ENCODE measurements at places on chromosomes 11 and 22. TPM values are rescaled to one million over a fixed set of nuclear protein-coding genes. Genes with fewer than 3 reads are reported as not detected.

TMEM191C gene
- total RNA-seq, result 0.23 TPM

LMNTD2 gene
- total RNA-seq, result 0.60 TPM

TRPC6 gene
- 0.82 TPM for total RNA-seq

KCNQ1 gene
- not detected for total RNA-seq

OR10G8 gene
- not detected for total RNA-seq

FOLH1 gene
- total RNA-seq, result not detected

ABCC8 gene
- total RNA-seq, result not detected

PANX3 gene
- total RNA-seq, result not detected

FXYD2 gene
- total RNA-seq, result not detected

NXPE4 gene
- not detected for total RNA-seq

BACE1 gene
- 34.3 TPM for total RNA-seq

TRIM5 gene
- total RNA-seq, result 24.1 TPM

POU2AF2 gene
- not detected for total RNA-seq

EXPH5 gene
- 0.12 TPM for total RNA-seq

MCAT gene
- total RNA-seq, result 19.2 TPM

ALDH3B1 gene
- 26.4 TPM for total RNA-seq

TMEM86A gene
- 1.2 TPM for total RNA-seq

SEPTIN3 gene
- 0.35 TPM for total RNA-seq

CALCA gene
- total RNA-seq, result not detected

NPAT gene
- total RNA-seq, result 6.8 TPM

SNAP29 gene
- 20.3 TPM for total RNA-seq

SLC37A4 gene
- 11.9 TPM for total RNA-seq

VPS26B gene
- total RNA-seq, result 46.0 TPM

CECR2 gene
- total RNA-seq, result 0.58 TPM

ZNRF3 gene
- total RNA-seq, result 3.6 TPM

KRTAP5-11 gene
- not detected for total RNA-seq

CHRDL2 gene
- not detected for total RNA-seq

SPI1 gene
- not detected for total RNA-seq

C11orf16 gene
- not detected for total RNA-seq

RASD2 gene
- total RNA-seq, result under 0.01 TPM

KDELR3 gene
- total RNA-seq, result 76.3 TPM

LMO2 gene
- 2.6 TPM for total RNA-seq

All from pericardium fibroblast (primary cell).